Activated naive CD4-positive, alpha-beta T cell treated with anti-CD3 and anti-CD28 coated beads, Interleukin-2, amount 50 U/mL, for 16 hours (primary cell): ENCODE measurements at places on chromosomes 3 and 15.

DNA sequence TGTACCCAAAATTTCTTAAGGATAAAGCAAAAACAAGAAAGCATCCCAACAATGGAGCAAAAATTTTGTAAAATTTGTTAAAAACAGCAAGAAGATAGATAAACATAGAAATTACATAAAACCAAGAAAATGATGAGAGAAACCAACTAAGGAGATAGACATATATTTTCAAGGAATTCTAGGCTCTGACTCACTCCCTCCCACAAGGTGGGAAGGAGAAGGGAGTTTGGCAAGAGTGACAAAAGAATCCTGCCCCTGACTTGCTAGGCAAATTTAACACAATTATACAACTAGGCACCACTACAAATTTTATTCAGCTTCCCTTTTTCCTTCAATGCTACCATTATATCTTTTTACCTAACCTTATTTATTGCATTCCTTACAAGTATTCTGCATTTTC, 70.9 kb downstream of the MYO9A start:
- no peak for DNase-seq

DNA sequence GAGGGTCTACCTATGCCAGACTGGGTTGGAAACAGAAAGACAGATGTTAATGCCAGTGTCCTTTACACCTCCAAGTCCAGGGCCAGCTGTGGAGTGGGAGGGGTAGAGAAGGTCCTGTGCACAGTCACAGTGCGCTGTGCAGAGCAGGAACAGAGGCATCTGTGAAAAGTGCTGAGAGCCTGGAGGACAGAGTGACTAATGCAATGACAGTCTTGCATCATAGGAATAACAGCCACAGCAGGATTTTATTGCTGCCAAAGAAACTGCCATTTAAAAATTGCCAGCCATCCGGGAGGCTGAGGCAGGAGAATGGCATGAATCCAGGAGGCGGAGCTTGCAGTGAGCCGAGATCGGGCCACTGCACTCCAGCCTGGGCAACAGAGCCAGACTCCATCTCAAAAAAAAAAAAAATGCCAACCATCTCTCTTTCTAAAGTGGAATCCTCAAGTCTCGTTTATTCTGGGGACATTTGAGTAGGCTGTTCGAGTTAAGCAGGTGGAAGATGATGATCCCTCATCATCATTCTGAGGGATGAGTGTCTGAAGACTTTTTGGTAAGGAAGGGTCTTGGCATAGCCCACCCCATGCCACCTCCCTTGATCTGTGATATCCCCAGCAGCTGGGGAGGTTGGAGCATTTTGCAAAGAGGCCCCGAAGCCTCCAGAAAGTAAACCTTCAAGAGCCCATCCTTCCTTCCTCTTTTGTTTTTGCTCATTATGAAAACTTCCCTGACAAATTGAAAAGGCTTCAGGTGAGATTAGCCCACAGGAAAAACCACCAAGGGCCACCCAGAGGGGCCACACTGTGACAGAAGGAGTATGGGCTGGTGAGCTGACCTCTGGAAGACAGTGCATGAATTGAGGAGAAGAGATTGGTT, 7.7 kb downstream of the CCR2 start:
- no peak for DNase-seq

DNA sequence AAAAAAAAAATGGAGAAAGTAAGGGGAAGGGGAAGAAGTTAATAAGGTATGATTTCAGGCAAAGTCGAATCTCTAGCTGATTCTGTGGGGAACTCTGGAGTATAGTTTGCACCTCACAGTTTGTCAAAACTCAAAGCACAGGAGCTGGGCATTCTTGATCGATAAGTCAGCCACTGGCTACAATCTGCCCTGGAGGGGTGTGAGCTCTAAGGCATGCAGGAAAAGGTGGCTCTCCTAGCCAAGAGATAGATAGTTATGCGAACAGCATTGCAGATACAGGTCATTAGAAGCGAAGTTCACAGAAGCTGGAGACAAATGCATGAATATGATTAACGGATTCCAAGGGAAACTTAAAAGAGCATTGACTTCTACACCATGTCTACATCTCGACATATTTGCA, 952.6 kb downstream of the AGBL1 start:
- no peak for DNase-seq

GRCh38 chr15:55562601-55563000, 25.5 kb downstream of the PYGO1 start:
- DNase-seq, result no peak

DNA sequence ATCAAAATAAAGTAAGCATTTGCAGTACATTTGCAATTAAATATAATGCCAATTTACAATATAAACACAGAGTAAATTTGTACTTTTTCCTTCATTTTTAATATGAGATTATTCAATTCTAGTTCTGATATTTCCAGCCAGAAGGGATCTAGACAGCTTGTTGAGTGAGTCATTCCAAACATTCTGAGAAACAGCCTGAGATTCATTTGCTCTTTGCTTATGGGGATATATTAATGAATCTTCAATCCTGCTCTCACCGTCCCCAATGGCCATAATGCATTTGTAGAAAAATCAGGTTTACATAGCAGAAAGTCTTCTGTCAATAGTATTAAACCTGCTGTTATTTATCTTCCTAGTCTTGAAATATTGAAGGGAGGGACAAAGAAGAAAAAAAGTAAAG, 554.2 kb downstream of the TUSC7 start:
- no peak for DNase-seq

DNA sequence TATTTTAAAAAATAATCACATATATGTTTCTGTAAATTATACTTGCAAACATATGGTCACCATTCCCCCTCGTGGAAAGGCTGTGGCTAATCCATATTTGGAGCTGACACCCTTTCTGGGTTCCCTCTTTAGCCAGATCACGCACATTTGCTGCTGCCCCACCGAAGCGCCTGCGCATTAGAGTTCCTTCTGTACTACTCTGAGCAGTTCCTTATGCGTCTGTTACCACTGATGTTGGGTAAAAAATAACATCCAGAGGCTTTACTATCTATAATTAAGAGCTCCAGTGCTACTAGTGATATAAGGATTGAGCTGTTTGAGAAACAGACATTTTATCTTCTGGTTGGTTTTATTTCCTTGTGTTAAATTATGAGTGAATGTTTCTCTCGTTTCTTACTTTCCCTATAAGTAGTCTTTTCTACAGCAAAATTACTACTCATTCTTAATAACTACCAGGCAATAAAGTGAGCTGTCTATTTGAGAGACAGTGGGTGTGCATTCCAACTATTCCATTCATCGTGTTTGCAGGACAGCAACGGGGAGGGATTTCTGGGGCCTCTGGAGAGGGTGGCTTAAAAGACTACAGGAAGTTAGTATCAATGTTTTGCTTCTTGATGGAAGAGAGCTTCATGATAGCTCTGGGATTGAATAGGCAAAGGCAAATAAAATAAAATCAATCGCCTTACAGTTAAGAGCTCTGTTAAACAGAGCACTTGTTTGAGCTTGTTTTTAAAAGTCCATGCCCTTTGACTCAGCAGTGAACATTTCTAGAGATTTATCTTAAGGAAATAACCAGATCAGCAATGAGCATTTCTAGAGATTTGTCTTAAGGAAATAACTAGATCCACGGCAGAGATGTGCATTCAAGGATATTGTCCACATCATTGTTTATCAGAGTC, 245.2 kb downstream of the CD47 start:
- no peak for DNase-seq

DNA sequence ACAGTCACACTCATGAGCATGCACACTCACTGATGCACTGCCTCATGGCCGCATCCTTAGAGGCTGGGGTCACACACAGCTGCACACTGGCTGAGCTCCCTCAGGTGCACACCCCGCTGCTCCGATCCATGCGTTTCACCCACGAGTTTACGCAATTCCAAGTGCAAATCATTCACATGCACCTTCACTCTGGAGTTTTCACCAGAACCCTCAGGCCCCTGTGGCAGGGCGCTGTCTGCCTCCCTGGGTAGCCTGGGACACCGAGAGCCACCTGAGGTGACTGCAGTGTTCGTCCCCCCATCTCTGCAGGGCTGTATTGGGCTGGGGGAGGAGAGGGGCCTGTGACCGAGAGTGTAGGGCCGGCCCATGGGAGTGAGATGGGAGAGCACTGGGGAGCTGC, 134.8 kb downstream of the FBLN2 start:
- DNase-seq, result no peak

DNA sequence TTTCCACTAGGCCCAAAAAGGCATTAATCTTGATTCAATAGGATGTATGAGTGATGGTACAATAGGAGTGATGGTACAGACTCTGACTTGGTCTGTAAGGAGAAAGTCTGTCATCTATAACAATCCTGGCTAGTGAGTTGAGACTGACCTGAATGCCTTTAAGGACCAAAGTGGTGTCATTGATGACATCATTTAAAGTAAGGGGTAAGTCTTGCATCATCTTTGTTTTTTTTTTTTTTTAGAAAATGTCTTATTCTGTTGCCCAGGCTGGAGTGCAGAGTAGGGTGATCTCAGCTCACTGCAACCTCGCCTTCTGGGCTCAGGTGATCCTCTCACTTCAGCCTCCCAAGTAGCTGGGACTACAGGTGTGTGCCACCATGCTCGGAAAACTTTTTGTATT, 5.6 kb upstream of the TMEM45A start:
- no peak for DNase-seq

- no peak for DNase-seq
Measured at GRCh38 chr15:87816016-87816415, 440.5 kb downstream of the NTRK3 start.

GRCh38 chr15:60118146-60118545, 114.0 kb downstream of the FOXB1 start:
- DNase-seq, result no peak

GRCh38 chr3:11549580-11550140, 94.1 kb downstream of the VGLL4 start:
- DNase-seq, result no peak

DNA sequence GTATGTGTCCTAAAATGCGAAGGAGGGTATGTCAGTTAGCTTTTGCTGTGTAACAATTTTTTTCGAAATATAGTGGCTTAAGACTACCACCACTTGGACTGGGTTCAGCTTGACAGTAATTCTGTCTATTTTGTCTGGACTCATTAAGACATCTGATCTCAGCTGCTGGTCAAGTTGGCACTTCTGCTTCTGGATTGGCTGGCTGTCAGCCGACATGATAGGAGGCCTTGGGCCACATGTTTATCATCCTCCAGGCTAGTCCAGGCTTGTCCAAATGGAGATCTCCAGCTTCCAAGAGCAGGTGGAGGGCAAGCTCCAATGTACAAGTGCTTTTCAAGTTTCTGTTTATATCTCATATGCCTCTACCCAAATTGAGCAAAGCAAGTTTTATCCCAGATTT, 95.9 kb downstream of the GALK2 start:
- no peak for DNase-seq

DNA sequence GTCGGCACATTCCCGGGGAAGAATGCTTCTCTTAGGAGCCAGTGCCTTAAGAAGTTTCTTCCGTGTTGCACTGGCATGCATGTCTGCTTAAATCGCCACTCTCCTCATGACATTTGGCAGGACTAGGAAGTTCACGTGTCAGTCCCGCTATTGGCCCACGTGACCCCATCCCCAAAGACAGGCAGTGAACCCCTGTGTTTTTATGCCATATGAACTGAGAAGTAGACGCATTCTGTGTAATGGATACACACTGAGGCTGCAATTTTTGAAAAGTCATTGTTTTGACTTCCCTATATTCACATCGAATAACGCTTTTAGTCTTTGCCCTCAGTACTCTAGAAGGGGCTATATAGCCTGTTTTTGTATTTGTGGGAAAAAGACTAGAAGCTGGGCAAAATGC, 125.6 kb upstream of the TBL1XR1 start:
- DNase-seq, result no peak

DNA sequence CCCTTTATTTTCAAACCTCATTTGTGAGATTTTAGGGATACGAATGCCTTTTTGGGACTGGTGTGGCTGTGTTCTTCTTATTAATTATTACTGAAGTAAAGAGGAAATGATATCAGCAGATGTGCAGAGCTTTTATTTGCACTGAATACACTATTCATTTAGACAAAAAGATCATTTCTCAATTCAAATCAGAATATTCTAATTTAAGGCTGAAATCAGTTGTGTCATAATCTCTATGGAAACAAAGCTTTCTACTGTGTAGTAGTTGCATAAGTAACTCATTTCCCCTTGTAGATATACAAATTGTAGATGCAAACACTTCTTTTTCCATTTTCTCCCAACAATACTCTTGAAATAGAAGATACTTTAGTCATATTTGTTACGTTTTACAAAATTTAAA, 56.0 kb downstream of the PDE8A start:
- no peak for DNase-seq

- no peak for DNase-seq
Measured at GRCh38 chr3:12357456-12357855, 68.6 kb downstream of the PPARG start.

- no peak for DNase-seq
Measured at GRCh38 chr3:155080692-155081091, 573 bp downstream of the MME start.

DNA sequence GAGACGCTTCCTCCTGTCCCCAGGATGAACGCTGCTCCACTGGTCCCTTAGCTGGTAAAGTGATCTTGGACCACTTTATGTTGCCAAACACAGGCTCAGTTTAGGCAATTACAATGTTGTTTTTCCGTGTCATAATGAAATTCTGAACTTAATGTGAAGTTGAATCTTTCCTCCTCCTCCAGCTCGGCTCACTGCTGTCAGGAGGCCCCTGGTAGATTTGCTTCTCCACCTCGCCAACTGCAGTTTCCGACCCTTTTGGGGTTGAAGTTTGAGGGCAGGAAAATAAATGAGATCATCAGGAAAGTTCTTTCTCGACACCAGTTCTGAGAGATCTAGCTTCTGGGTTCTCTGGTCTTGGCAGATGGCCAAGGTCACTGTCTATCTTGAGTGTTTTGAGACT, 27.8 kb downstream of the CFAP161 start:
- no peak for DNase-seq

- DNase-seq, result no peak
Measured at GRCh38 chr3:106071306-106071705, 202.5 kb upstream of the CBLB start.

DNA sequence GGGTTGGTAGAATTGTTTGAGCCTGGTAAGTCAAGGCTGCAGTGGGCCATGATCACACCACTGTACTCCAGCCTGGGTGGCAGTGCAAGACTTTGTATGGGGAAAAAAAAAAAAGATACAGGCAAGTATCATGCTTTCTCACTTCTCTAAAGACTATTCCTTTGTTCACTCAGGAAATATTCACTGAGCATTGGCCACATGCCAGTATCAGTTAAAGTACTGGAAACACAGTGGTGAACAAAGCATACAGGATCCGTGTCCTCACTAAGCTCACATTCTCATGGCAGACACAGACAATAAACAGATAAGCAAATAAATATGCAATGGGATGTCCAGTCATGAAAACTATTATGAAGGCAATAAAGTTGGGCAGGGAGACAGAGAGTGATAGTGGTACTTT, 5.1 kb upstream of the MTHFS start:
- DNase-seq, result no peak

DNA sequence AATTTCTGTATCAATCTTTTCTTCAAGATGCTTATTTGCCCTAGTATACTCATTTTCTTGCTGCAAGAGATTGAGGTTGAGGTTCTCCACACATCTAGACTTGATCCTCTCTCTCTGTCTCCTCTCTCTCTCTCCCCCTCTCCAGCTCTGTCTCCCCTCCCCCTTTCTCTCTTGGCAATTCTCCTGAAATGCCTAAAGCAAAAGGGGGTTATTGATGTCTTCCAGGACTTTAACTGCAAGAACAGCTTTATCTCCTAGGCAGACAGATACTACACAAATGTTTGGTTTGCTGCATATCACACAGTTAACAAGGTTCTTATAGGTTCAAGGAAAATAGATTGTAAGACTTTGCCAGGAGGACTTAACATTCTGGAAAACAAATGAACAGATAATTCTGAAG, 52.1 kb downstream of the TMEM212 start:
- DNase-seq, result no peak
